ENCODE measurements at places on chromosomes 6 and 20.

DNA sequence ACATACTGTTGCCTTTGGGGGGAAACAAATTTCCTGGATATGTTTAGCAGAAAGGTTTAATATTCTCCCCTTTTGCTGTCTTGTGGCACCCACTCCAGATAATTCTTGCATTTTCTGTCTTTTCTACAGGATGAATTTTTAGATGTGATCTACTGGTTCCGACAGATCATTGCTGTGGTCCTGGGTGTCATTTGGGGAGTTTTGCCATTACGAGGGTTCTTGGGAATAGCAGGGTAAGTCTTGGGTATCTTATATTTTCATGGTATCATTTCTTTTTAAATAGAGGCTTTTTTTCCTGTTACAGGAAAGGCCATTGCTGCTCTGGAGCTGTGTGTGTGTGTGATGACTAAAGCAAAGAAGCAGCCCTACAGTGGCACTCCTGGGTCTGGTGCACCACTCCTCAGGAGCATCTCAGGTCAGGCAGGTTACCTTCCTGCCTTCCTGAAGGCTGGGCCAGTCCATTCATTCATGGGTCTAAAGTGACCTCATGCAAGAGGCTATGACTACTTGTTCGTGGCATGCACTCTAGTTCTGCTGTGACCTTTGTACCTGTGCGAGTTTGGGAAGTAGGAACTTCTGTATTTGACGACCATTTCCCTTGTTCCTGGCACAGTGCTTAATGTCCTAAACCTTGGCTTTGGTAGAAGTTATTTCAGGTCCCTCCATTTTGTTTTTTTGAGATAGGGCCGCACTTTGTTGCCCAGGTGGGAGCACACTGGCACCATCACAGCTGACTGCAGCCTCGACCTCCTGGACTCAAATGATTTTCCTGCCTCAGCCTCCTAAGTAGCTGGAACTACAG lies 2.2 kb downstream of the RAB5IF start:
- DNase-seq = peak; percentile 58

GRCh38 chr20:45432294-45432693 lies 16.4 kb downstream of the PIGT start:
- DNase-seq = no peak

DNA sequence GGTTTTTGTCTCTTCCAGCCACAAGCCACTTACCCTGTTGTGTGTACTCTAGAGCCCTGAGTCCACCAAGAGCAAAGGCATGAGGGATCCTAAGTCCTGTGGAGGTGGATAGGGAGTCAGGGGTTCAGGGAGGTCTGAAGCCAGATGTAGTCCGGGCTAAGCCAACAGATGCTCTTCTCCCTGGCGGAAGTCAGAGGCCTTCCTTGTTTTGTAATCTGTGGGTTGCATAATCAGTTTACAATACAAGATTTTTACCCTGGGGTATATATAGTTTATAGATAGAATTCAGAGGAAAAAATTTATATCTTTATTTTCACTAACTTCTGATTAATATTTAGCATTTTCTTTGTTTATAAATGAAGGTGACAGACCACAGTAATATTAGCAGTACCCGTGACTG lies 9.2 kb downstream of the LAMP5 start:
- no peak for DNase-seq

DNA sequence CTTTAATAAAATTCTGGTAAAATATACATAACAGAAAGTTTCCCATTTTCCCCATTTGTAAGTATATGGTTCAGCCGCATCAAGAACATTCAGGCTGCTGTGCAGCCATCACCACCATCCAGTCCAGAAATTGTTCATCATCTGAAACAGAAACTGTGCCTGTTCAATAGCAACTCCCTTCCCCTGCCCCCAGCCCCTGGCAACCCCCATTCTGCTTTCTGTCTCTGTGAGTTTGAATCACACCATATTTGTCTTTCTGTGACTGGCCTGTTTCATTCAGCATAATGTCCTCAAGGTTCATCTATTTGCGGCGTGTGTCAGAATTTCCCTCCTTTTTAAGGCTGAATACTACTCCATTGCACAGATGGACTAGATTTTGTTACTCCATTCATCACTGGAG lies 19.1 kb downstream of the VSTM2L start:
- no peak for DNase-seq

DNA sequence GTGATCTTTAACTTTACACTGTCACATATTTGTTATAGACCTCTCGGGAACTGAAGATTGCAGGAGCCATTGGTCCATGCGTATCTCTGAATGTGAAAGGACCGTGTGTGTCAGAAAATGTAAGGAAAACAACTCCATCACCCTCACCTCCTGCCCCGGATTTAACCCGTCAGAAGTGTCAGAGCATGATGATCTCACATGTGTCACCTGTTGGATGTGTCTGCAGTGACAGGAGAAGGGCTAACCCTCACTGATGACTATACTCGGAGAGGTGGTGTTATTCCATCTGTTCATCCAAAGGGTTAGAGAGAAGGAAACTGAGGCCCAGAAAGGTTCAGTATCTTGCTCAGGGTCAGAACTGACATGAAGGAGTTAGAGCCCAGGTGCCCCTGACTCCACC lies 24.9 kb downstream of the SEC23B start:
- DNase-seq = no peak

DNA sequence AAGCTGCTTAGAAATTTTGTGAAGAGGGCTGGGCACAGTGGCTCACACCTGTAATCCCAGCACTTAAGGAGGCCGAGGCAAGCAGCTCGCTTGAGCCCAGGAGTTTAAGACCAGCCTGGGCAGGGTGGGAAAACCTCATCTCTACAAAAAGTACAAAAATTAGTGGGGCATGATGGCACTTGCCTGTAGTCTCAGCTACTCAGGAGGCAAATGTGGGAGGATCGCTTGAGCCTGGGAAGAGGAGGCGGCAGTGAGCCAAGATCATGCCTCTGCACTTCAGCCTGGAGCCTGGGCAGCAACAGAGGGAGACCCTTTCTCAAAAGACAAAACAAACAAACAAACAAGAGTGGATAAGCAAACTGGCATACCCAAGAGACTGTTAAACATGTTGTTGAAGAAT lies 308.3 kb upstream of the ADGRB3 start:
- DNase-seq = no peak

DNA sequence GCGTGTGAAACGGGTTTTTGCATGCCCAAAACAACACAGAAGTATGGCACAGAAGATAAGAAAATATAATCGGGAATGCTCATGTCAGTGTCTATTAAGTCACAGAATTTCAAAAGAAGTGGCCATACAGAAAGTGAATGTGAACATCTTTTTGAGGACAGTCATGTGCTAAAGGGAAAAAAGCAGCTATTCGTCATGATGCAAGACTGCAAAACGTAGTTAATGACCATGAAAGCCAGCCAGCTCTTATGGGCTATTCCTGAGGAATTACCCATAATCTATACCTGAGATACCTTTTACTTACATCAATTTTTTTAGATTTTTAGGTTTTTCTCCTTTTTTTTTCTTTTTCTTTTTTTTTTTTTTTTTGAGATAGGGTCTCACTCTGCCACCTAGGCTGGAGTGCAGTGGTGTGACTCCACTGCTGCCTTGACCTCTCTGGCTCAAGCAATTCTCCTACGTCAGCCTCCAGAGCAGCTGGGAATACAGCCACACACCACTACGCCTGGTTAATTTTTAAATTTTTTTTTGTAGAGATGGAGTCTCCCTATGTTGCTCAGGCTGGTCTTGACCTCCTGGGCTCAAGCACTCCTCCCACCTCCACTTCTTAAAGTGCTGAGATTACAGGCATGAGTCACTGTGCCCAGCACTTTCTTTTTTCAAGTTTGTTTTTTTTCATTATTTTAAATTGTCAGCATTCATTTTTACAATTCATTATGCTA lies 18.1 kb upstream of the ZBP1 start:
- DNase-seq = no peak

DNA sequence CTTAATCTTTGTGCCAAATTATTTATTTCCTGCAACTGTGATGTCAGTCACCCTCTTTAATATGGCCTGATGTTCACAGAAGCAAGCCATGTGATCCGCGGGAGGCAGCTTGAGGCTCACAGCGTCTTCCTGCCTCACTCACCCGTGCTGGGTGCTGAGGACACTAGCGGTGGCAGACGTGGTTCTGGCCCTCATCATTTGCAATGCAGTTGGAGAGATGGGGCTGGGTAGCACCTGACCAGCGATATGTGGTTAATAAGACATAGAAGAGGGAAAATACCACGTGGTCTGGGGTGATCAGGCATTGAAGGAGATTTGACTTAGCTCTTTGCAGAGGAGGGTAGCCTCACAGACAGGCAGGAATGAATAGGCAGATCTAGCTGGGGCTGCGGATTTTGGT lies 264.7 kb downstream of the TMEM242 start:
- DNase-seq = no peak

GRCh38 chr20:14741616-14742015 lies 404.2 kb upstream of the FLRT3 start:
- no peak for DNase-seq

DNA sequence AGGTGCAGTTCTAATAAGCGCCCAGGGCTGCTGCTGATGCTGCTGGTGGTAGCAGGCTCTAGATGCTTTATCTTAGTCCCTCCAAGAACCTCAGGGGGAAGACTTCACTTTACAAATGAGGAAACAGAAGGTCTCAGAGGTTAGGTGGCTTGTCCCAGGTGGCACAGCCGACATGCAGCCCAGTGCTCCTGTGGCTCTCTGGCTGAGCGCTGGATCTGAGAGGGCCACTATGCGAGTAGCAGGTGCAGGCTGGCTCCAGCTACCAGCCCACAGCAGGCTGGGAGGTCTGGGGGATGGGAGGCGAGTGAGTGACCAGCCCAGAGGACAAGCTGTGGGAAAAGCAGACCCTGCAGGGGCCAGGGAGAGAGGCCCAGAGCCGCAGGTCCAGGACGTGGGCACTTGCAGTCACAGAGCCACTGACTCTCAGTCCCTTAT lies 90.9 kb downstream of the PRND start:
- no peak for DNase-seq
